Fibroblast of lung (primary cell): ENCODE measurements at places on chromosomes 12 and 14.

- no peak overlapping the region for H3K27ac ChIP-seq
- H3K4me3 ChIP-seq = no peak overlapping the region
- no peaks in the 10 kb centered on the region for H3K36me3 ChIP-seq
- H3K4me1 ChIP-seq = no peaks in the 10 kb centered on the region
- H3K27me3 ChIP-seq = peaks cover 13% of the 10 kb centered on the region
Observed at GRCh38 chr14:103087343-103087835, 3.4 kb downstream of the LBHD2 start.

DNA sequence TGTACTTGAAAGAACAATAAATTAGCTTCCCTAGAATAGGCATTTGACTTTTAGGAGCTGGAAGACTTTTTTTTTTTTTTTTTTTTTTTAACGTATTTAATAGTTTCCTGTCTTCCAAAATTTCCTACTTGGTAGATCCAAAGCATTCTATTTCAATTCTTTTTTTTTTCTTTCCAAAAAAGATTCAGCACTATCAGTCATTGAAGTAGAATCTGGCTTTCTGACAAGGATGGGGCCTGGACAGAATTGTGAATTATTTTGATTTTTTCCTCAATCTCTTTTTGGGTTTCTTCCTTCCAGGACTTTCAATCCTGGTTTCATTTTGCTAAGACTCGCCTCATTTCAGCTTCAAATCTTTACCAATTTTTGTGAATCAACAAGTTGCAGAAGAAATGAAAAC lies 21.2 kb downstream of the GNG2 start:
- H3K4me3 ChIP-seq = no peak overlapping the region
- H3K27ac ChIP-seq = no peak overlapping the region
- no peak for DNase-seq
- H3K36me3 ChIP-seq = no peaks in the 10 kb centered on the region
- H3K4me1 ChIP-seq = peaks cover 5% of the 10 kb centered on the region
- H3K27me3 ChIP-seq = no peaks in the 10 kb centered on the region

- peaks cover 3% of the 10 kb centered on the region for H3K4me1 ChIP-seq
- no peaks in the 10 kb centered on the region for H3K27me3 ChIP-seq
- H3K4me3 ChIP-seq = no peak overlapping the region
- no peak for DNase-seq
- H3K36me3 ChIP-seq = no peaks in the 10 kb centered on the region
Observed at GRCh38 chr14:59197695-59198262, 9.3 kb downstream of the DAAM1 start.

- no peaks in the 10 kb centered on the region for H3K27me3 ChIP-seq
- H3K4me3 ChIP-seq = no peak overlapping the region
- no peak overlapping the region for H3K27ac ChIP-seq
- no peaks in the 10 kb centered on the region for H3K36me3 ChIP-seq
- H3K4me1 ChIP-seq = no peaks in the 10 kb centered on the region
- no peak for DNase-seq
Observed at GRCh38 chr12:7302266-7302986, 1.4 kb upstream of the ACSM4 start.

DNA sequence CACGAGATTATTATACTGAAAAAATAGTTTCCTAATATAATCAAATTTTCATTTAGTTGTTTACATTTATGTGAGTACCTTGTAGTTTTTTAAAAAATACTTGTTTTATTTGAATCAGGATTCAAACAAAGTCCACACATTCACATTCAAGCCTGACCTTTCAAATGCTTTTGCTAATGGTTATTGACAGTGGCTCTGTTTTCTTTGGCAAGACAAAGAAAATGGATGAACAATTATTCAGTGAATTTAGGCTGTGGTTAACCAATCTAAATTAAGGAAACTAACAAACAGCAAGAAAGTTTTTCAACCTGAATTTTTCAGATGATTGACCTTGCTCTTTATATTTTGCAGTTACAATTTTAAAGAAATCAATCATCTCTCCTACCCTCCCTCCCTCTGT lies 9.7 kb downstream of the SLC4A8 start:
- no peak overlapping the region for H3K4me3 ChIP-seq
- H3K27me3 ChIP-seq = no peaks in the 10 kb centered on the region
- H3K4me1 ChIP-seq = peaks cover 2% of the 10 kb centered on the region
- no peak for DNase-seq
- H3K36me3 ChIP-seq = no peaks in the 10 kb centered on the region

GRCh38 chr12:67911275-67911600 lies 78.0 kb upstream of the IFNG-AS1 start:
- H3K4me3 ChIP-seq = no peak overlapping the region
- H3K27ac ChIP-seq = peak overlapping the region; percentile 74
- H3K27me3 ChIP-seq = no peaks in the 10 kb centered on the region

GRCh38 chr12:89252284-89252683 lies 100.0 kb downstream of the DUSP6 start:
- DNase-seq = peak; percentile 39
- no peak overlapping the region for H3K4me3 ChIP-seq
- peaks cover 2% of the 10 kb centered on the region for H3K4me1 ChIP-seq
- no peaks in the 10 kb centered on the region for H3K36me3 ChIP-seq
- no peaks in the 10 kb centered on the region for H3K27me3 ChIP-seq

DNA sequence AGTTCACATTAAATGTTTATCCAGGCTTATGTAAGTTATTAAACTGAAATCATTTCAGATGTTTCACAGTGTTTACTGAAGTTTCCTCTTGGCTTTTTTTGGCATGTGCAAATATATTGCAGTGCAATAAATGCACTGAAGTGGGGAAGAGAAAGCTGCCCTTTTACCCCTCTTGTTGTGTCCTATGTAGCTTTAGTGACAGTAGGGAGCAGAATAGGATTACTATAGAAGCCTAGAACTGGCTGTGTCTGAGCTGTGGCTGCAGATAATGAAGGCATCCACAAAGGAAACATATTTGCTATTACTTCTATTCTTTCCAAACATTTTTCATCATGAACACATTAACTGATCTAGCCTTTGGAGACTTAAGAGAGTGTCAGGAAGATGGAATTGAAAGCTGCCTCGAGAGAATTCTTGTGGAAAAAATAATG lies 24.1 kb upstream of the CNTN1 start:
- H3K27me3 ChIP-seq = no peaks in the 10 kb centered on the region
- no peak for DNase-seq
- H3K36me3 ChIP-seq = no peaks in the 10 kb centered on the region
- H3K4me3 ChIP-seq = no peak overlapping the region
- no peaks in the 10 kb centered on the region for H3K4me1 ChIP-seq

DNA sequence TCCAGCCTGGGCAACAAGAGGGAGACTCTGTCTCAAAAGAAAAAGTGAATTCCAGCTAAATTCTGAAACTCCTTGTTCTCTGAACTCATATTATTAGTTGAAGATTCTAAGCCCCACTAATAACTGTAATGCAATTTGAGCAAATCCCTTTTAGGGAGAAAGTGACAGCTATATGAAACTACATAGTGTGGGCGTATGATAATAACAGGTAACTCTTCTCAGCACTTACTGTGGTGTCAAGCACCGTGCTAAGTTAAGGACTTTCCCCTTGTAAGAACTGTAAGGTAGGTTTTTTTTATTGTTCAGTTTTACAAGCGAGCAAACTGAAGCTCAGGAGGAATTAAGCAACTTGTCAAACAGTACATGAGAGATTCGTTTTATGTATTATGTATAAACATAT lies 5.4 kb downstream of the ANKRD13A start:
- H3K27me3 ChIP-seq = no peaks in the 10 kb centered on the region
- no peak for DNase-seq
- peaks cover 8% of the 10 kb centered on the region for H3K4me1 ChIP-seq
- no peak overlapping the region for H3K27ac ChIP-seq
- no peak overlapping the region for H3K4me3 ChIP-seq

- DNase-seq = peak; percentile 72
- H3K36me3 ChIP-seq = no peaks in the 10 kb centered on the region
- peaks cover 4% of the 10 kb centered on the region for H3K4me1 ChIP-seq
- H3K27me3 ChIP-seq = no peaks in the 10 kb centered on the region
- H3K4me3 ChIP-seq = no peak overlapping the region
Observed at GRCh38 chr14:29930283-29930682, 2.6 kb upstream of the PRKD1 start.

GRCh38 chr12:75548879-75549278 lies 37.5 kb upstream of the KRR1 start:
- no peak overlapping the region for H3K4me3 ChIP-seq
- H3K27ac ChIP-seq = no peak overlapping the region
- no peaks in the 10 kb centered on the region for H3K36me3 ChIP-seq
- no peaks in the 10 kb centered on the region for H3K27me3 ChIP-seq
- DNase-seq = no peak

DNA sequence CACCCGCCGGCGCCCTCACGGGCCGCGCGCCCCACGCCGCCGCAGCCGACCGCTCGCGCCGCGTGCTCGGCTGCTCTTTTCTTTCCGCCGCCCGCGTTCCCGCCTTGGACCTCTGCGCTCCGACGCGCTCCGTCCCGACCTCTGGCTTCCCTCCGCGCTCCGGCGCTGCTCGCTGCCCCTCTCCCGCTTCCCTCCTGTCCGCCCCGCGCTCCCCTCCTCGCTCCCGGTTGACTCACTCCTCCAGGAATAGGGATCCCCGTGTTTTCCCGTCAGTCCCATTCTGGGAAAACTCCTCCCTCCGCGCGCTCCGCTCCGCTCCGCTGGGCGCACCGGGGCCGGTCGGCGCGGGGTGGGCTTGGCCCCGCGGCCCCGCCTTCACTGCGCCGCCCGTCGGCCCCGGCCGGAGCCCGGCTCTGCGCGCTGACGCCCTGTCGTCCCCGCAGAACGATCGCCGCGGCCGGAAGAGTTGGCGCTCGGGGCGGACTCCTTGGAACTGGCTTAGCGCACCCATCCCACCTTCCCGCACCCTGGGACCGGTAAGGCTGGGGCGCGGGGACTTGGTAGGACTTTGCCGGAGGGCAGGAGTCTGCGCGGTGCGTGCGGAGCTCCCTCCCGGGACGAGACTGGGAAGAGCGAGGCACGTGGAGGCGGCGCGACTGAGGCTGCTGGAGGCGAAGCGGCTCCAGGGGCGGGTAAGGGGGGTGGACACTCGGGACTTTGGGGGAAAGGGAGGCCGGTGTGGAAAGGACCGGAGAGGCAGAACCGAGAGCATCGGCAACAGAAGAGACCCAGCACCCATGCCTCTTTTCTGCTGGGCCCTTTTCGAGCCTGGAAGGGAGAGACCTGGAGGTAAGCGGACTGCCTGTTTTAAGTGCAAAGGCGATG lies 550 bp downstream of the TEAD4 start:
- H3K36me3 ChIP-seq = no peaks in the 10 kb centered on the region
- H3K27me3 ChIP-seq = no peaks in the 10 kb centered on the region
- peak overlapping the region; percentile 80 for H3K27ac ChIP-seq
- H3K4me3 ChIP-seq = peak overlapping the region; percentile 65

- peak; percentile 92 for DNase-seq
- no peaks in the 10 kb centered on the region for H3K36me3 ChIP-seq
- no peaks in the 10 kb centered on the region for H3K27me3 ChIP-seq
- no peak overlapping the region for H3K4me3 ChIP-seq
- no peak overlapping the region for H3K27ac ChIP-seq
- peaks cover 37% of the 10 kb centered on the region for H3K4me1 ChIP-seq
Observed at GRCh38 chr14:69046476-69046860, 67.4 kb upstream of the ACTN1 start.

DNA sequence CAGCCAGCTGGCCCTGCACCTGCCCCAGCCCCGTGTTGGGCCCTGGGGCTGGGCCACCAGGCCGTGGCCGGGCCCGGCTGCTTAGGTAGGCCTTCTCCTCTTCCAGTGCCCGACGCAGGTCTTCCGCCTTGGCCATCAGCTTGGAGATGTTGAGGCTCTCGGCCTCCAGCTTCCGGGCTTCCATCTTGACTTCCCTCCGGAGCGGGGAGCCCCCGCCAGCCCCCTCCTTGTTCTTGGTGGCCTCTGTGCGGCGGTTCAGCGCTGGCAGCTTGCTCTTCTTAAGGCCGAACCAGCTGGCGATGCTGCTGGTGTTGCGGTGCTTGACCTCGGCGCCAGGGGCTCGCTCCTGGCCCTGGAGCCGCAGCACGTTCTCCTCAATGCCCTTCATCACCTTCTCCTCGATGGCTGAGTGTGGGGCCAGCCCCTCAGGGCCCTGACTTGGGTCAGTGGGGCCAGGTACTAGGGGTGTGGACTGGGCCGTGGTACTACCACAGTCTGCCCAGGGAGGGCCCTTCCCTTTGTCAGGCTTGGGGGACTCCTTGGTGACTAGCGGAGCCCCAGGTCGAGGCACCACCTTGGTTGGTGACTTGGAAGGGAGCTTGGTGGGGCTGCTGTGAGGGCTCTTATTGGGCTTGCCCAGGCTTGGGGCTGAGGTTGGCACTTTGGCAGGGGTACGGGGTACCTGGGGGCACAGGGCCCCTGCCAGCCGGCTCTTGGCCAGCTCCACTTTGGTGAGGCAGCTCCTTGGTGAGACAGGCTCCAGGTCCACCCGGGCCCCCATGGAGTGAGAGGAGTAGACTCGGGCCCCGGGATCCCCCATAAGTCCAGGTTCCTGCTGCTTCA lies 33.2 kb downstream of the NCKAP5L start:
- peaks cover 10% of the 10 kb centered on the region for H3K36me3 ChIP-seq
- H3K27ac ChIP-seq = no peak overlapping the region
- no peak for DNase-seq
- H3K4me1 ChIP-seq = no peaks in the 10 kb centered on the region

- no peaks in the 10 kb centered on the region for H3K36me3 ChIP-seq
- no peak for DNase-seq
- no peak overlapping the region for H3K27ac ChIP-seq
- H3K27me3 ChIP-seq = no peaks in the 10 kb centered on the region
- no peaks in the 10 kb centered on the region for H3K4me1 ChIP-seq
- no peak overlapping the region for H3K4me3 ChIP-seq
Observed at GRCh38 chr14:106166232-106166631, 639.8 kb downstream of the TMEM121 start.
